ENCODE measurements at places on chromosomes 12 and 14. TPM values are rescaled to one million over a fixed set of nuclear protein-coding genes. Genes with fewer than 3 reads are reported as not detected.

- no peak overlapping the region for H3K27ac ChIP-seq
- no peak for DNase-seq
- H3K27me3 ChIP-seq: no peaks in the 10 kb centered on the region
- H3K36me3 ChIP-seq: no peaks in the 10 kb centered on the region
- no peaks in the 10 kb centered on the region for H3K4me1 ChIP-seq
- H3K4me3 ChIP-seq: no peak overlapping the region
Measured at GRCh38 chr14:76656592-76656991, 104.7 kb upstream of the VASH1 start.

GRCh38 chr12:110561471-110562201, 21.5 kb downstream of the PPTC7 start:
- H3K27me3 ChIP-seq: no peaks in the 10 kb centered on the region
- H3K36me3 ChIP-seq: no peaks in the 10 kb centered on the region
- no peak overlapping the region for H3K27ac ChIP-seq
- H3K4me1 ChIP-seq: peaks cover 18% of the 10 kb centered on the region
- DNase-seq: no peak

DPY19L2 gene
- total RNA-seq: 63.4 TPM

GPD1 gene
- total RNA-seq: 7.7 TPM

OASL gene
- total RNA-seq: 0.20 TPM

GRCh38 chr14:102774391-102775153, 2.7 kb upstream of the TRAF3 start:
- peak overlapping the region; percentile 63 for H3K27ac ChIP-seq
- no peaks in the 10 kb centered on the region for H3K36me3 ChIP-seq
- peak; percentile 70 for DNase-seq
- no peak overlapping the region for H3K4me3 ChIP-seq

Measured in thyroid gland (tissue), 4 donors.